ENCODE measurements at places on chromosomes 3 and 15. TPM values are rescaled to one million over a fixed set of nuclear protein-coding genes. Genes with fewer than 3 reads are reported as not detected.

The ZNF860 gene
- total RNA-seq: 1.7 TPM

The HAUS2 gene
- 17.4 TPM for total RNA-seq

The CYP1A2 gene
- 0.15 TPM for total RNA-seq

The GRAMD1C gene
- total RNA-seq: 40.1 TPM

The RARRES1 gene
- total RNA-seq: 34.4 TPM

The TEX55 gene
- not detected for total RNA-seq

The TMEM158 gene
- not detected for total RNA-seq

The CHRM5 gene
- not detected for total RNA-seq

The GP5 gene
- total RNA-seq: not detected

The CCDC33 gene
- total RNA-seq: 4.2 TPM

The SOX14 gene
- total RNA-seq: not detected

The STIMATE gene
- total RNA-seq: 87.0 TPM

The SCN11A gene
- total RNA-seq: 1.0 TPM

DNA sequence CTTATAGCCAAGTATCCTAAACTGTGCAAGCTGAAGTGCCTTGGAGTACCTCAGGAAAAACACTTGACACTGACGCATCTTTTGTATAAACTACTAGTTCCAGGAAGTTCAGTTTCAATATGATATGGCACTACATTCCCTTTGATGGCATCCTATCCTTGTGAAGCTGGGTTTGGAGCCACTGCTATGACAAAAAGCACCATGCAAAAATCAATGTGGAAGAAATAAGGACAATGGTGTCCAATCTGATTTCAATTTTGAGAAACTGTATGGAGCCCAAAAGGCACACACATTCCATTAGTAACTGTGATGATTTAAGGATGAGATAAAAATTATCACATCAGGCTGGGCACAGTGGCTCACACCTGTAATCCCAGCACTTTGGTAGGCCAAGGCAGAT lies 5.6 kb downstream of the RPS27L start:
- peaks cover 8% of the 10 kb centered on the region for H3K4me1 ChIP-seq
- no peaks in the 10 kb centered on the region for H3K27me3 ChIP-seq
- DNase-seq: no peak
- H3K27ac ChIP-seq: no peak overlapping the region

DNA sequence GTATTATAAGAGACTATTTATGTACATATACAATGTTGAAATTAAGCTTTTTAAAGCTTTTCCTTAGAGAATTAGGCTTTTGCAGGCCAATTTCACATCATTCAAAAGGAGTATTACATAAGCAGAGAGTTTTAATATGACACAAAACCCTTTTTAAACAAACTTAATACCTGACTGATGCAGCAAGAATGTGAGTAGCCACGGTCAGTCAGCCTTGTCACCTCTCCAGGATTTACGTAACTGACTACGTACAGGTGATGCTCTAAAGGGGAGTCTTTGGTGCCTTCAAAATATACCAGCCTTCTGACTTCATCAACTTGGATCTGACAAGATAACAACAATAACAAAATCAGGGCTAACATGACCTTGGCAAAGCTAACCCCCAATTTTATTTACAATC lies 44.2 kb upstream of the IGDCC4 start:
- H3K4me1 ChIP-seq: no peaks in the 10 kb centered on the region
- no peak for DNase-seq
- H3K27ac ChIP-seq: no peak overlapping the region
- H3K4me3 ChIP-seq: no peak overlapping the region

DNA sequence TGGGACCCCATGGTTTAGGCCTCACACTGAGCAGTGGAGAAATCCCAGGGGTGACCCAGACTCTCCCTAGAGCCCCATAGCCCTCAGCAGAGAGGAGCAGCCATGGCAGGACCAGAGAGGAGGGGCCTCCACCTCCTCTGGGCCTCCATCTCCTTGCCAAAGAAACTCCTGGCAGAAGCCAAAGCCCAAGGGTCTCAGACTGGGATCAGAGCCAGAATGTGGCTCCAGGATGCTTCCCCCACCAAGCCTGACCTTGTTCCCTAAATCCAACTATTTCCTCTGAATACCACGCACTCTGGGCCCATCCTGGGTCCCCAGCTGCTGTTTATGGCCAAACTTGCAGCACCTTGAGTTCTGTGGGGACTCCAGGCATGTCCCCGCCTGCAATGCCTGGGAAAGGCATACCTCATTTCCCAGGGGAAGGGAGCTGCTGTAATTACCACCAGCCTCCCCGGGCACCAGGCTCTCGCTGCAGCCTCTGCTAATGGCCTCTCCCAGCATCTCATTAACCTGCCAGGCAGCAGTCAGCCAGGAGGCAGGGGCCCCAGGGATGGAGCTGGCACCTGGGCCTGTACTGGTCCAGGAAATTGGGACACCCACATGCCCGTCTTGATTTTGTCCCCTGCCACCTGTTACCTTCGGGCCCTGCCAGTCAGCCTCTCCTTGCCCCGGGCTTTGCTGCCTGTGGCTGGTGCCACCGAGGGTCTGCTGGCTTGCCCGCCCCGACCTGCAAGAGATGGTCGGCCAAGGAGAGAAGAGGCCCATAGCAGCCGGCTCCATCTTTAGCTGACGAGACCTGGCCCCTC lies 4.6 kb downstream of the CCDC9B start:
- peak overlapping the region; percentile 95 for H3K27ac ChIP-seq
- peaks cover 11% of the 10 kb centered on the region for H3K36me3 ChIP-seq
- H3K27me3 ChIP-seq: no peaks in the 10 kb centered on the region
- H3K4me1 ChIP-seq: peaks cover 88% of the 10 kb centered on the region
- DNase-seq: no peak

DNA sequence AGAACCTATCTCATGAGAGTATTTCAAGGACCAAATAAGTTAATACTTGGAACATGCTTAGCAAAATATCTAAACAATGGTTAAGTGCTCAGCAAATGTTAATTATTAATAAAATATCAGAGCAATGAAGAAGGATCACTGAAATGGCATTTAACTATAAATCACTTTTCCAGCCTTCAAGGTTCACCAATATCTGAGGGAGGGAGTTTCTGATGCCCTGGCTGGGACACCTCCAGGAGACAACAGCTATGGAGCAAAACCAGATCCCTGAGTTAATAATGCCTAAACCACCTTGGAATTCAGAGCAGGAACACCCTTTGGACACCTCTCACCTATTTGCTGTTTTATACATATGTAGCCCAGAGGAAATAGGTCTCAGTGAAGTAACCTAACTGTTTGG lies 6.4 kb upstream of the FAM174B start:
- no peak for DNase-seq
- H3K4me3 ChIP-seq: no peak overlapping the region
- H3K27me3 ChIP-seq: no peaks in the 10 kb centered on the region
- peaks cover 18% of the 10 kb centered on the region for H3K4me1 ChIP-seq

- DNase-seq: no peak
- H3K27me3 ChIP-seq: no peaks in the 10 kb centered on the region
These were observed 6.3 kb downstream of the EFCAB12 start for GRCh38 chr3:129421988-129422745.

GRCh38 chr3:109921509-109921908 lies 584.2 kb upstream of the DPPA4 start:
- H3K36me3 ChIP-seq: no peaks in the 10 kb centered on the region
- H3K4me3 ChIP-seq: no peak overlapping the region
- H3K27me3 ChIP-seq: no peaks in the 10 kb centered on the region
- H3K4me1 ChIP-seq: no peaks in the 10 kb centered on the region
- no peak for DNase-seq

DNA sequence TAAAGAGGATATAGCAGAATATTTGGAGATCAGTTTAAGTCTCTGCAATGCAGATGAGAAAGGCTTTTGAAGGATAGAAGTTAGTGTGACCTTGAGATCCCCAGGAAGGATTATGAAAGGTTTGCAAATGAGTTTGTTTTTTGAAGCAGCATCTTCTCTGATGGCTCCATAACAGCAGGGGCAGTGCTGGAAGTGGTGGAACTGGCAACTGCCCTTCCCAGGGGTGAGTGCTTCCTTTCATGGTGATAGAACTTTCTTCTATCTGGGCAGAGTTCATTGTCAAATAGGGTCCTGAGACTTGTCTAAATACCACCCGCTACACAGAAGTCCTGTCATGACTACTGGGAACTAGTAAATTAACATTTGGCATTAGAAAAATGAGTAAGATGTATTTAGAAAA lies 314.2 kb upstream of the MCTP2 start:
- H3K27ac ChIP-seq: no peak overlapping the region
- DNase-seq: no peak
- no peaks in the 10 kb centered on the region for H3K4me1 ChIP-seq
- H3K4me3 ChIP-seq: no peak overlapping the region

DNA sequence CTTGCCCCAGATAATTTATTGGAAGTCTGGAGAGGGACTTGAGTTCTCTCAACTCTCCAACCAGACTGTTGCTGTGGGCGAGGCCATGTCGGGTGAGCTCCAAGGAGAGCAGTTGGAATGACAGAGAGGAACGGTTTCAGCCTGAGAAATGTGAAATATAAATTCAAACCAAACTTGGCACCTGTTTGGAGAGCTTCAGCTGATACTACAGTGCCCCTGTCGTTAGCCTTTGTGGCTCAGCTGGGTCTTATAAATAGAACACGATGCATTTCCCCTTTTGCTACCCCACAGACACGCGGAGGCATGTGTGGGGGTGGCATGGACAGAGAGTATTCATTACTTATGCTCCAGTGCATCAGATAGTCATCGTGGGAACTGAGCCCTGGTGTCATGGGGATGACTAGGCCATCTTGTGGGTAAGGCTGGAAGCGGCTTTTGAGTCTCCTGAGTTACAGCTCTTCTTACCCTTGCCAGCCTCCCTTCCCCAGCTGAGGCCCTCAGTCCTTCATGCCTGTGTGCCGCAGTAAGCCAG lies 15.6 kb downstream of the SMAD3 start:
- no peaks in the 10 kb centered on the region for H3K36me3 ChIP-seq
- H3K4me1 ChIP-seq: peaks cover 76% of the 10 kb centered on the region

- H3K27me3 ChIP-seq: no peaks in the 10 kb centered on the region
- H3K4me3 ChIP-seq: no peak overlapping the region
- peak; percentile 73 for DNase-seq
- peak overlapping the region; percentile 98 for H3K27ac ChIP-seq
- peaks cover 22% of the 10 kb centered on the region for H3K36me3 ChIP-seq
These were observed 22.1 kb downstream of the AMOTL2 start for GRCh38 chr3:134352031-134352671.

GRCh38 chr3:144502402-144502801 lies 530.8 kb downstream of the DIPK2A start:
- H3K36me3 ChIP-seq: no peaks in the 10 kb centered on the region
- no peaks in the 10 kb centered on the region for H3K27me3 ChIP-seq
- DNase-seq: no peak
- no peak overlapping the region for H3K4me3 ChIP-seq
- no peaks in the 10 kb centered on the region for H3K4me1 ChIP-seq

GRCh38 chr3:29083081-29083480 lies 197.8 kb upstream of the RBMS3 start:
- no peak for DNase-seq
- no peak overlapping the region for H3K27ac ChIP-seq
- no peaks in the 10 kb centered on the region for H3K36me3 ChIP-seq
- no peak overlapping the region for H3K4me3 ChIP-seq
- H3K4me1 ChIP-seq: no peaks in the 10 kb centered on the region

- H3K4me3 ChIP-seq: no peak overlapping the region
- DNase-seq: no peak
- peaks cover 14% of the 10 kb centered on the region for H3K4me1 ChIP-seq
- H3K36me3 ChIP-seq: no peaks in the 10 kb centered on the region
These were observed 2.9 kb upstream of the UQCRC1 start for GRCh38 chr3:48612309-48612708.

DNA sequence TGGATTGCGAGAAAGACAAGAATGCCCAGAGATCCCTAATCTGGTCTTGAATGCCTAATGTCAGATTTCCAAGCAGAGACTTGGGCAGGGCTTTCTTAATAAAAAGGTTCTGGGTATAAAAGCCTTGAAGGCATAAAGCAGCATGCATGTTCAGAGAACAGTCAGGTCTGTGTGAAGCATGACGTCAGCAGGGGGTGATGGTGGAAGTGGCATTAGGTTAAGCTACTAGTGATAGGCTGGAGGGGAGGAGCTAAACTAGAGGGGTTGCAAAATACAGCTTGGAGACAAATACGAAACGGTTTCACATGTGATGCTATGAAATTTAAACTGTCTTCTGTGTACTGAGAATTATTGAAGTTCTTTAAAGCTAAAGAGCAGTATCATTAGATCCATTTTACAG lies 125.6 kb downstream of the VPS8 start:
- no peaks in the 10 kb centered on the region for H3K4me1 ChIP-seq
- no peak overlapping the region for H3K27ac ChIP-seq
- no peaks in the 10 kb centered on the region for H3K27me3 ChIP-seq

- H3K27ac ChIP-seq: no peak overlapping the region
- H3K36me3 ChIP-seq: no peaks in the 10 kb centered on the region
- no peaks in the 10 kb centered on the region for H3K27me3 ChIP-seq
- no peak for DNase-seq
These were observed 57.1 kb upstream of the POU1F1 start for GRCh38 chr3:87333393-87333892.

GRCh38 chr3:179694731-179695130 lies 41.9 kb downstream of the USP13 start:
- no peaks in the 10 kb centered on the region for H3K36me3 ChIP-seq
- no peak for DNase-seq
- H3K4me3 ChIP-seq: no peak overlapping the region
- no peaks in the 10 kb centered on the region for H3K4me1 ChIP-seq

- DNase-seq: no peak
- no peaks in the 10 kb centered on the region for H3K4me1 ChIP-seq
- H3K27ac ChIP-seq: no peak overlapping the region
- no peak overlapping the region for H3K4me3 ChIP-seq
These were observed 21.8 kb upstream of the SPATA12 start for GRCh38 chr3:57038466-57039164.

DNA sequence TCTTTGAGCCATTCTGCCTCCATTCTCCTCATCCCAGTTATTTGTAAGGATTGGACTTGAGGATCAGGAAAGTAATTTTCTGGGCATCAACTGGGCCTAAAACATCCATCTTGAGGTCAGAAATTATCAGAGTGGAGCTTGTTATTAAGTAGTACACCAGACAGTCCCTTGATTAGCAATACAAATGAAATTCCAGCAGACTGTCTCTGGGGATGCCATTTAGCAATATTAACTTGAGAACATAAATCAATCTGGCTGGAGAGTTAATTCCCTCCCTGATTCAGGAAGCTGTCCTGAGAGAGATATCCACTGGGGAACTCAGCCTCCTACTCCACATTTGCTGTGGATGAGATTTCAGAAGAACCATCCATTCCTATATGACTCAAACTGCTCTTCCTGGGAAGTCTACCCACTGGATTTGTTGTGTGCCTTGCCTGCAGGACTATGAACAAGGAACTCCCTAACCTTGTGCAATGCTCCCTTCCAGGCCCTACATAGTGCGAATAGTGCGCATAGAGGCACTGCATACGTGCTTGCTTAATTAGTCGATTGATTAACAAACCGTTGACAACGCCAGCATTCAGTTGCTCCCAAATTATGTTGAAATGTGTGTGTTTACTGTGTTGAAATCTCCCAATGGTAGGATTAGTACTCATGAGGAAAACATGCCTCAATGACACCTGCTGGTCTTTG lies 36.1 kb upstream of the MTMR14 start:
- no peak for DNase-seq
- H3K4me1 ChIP-seq: no peaks in the 10 kb centered on the region
- no peak overlapping the region for H3K27ac ChIP-seq
- H3K4me3 ChIP-seq: no peak overlapping the region

Data from upper lobe of left lung (tissue), 6 donors.